ENCODE measurements at places on chromosomes 6 and 20.

DNA sequence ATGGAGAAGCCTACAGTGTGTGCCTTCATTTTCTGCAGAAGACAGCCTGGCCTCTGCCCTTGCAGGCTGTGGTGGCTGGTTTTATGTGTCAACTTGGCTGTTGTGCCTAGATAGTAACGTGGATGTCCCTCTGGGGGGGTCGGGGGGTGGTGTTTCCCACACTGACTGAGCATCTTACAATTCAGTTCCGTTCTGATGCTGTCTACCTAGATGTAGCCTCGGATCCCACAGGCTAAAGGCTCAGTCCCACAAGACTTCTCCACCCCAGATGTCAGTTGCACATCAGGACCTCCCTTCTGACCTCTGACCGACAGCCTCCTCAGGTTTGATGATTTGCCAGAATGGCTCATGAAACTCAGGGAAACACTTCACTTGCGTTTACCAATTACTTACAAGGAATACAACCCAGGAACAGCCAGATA, 4.4 kb downstream of the PYGB start:
- no peak for DNase-seq

- no peak for DNase-seq
Observed at GRCh38 chr6:52594221-52594620, 17.4 kb upstream of the TRAM2 start.

GRCh38 chr6:130070326-130070725, 51.9 kb downstream of the L3MBTL3 start:
- no peak for DNase-seq

DNA sequence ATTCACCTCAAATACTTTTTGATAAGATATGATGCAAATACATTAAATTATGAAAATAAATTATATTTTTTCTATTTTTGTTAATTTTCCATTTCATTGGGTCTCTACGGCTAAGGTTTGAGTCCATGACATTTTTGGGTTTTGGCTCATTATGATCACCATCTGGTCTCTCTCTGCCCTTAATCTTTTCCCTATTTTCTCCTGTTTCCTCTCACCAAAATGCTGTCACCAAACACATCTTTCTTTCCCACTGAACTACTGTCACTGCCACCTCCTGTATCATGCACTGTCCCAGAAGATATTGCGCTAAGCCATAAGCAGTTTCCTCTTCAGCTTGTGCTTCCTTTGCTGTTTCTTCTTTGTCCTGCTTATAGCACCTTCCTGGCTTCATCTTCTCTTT, 42.0 kb upstream of the OGFRL1 start:
- DNase-seq: no peak

GRCh38 chr6:137185290-137185689, 11.8 kb upstream of the IL22RA2 start:
- no peak for DNase-seq

DNA sequence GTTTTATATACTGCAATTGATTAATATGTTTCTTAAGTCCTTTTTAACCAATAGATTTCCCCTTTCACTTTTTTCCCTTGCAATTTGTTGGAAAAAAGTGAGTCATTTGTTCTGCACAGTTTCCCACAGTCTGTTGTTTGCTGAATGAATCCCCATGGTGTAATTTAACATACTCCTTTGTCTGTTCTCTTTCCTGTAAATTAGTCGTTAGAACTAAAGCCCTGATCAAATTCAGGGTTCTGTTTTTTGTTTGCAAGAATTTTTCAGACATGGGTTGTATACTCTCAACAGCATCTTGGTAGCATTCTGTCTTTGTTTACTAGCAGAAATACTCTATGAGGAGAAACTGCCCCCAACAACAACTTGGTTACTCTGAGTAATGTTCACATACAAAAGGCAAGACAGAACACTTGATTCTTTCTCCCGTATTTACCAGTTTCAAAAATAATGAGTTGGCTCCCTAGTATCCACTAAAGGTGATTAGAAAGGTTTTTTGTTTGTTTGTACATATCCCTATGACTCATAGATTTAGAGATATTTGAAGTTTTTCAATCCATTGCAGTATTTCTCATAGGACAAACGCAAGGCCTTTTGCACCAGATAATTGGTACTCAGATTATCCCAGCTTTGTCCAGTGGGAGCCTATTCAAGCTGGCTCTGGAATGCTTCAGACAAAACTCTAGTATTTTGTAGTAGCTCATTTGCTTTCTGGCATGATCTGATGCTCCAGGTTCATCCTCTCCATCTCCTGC, 16.5 kb downstream of the BLOC1S5 start:
- peak; percentile 53 for DNase-seq

DNA sequence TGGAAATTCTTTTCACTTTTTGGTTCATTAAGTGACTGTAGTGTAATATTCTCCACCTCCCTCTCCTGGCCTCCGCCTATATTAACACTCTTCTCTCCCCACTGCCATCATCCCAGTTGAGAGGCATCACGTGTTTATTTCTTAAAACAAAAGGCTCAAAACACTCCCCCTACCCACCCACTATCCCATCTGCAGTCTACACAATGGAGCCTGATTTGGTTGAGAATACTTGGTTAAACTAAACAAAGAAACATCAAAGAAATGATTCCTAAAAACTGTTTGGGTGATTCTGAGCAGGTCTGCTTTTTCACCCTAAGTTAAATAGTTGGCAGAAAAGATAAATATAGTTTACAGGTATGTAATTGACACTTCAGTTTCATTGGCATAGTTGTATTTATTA, 5.9 kb downstream of the TFAP2B start:
- DNase-seq: no peak

- DNase-seq: peak; percentile 83
Observed at GRCh38 chr20:52179331-52180179, 12.0 kb downstream of the ZFP64 start.
